ENCODE measurements at places on chromosomes 7 and 10. TPM values are rescaled to one million over a fixed set of nuclear protein-coding genes. Genes with fewer than 3 reads are reported as not detected.

DNA sequence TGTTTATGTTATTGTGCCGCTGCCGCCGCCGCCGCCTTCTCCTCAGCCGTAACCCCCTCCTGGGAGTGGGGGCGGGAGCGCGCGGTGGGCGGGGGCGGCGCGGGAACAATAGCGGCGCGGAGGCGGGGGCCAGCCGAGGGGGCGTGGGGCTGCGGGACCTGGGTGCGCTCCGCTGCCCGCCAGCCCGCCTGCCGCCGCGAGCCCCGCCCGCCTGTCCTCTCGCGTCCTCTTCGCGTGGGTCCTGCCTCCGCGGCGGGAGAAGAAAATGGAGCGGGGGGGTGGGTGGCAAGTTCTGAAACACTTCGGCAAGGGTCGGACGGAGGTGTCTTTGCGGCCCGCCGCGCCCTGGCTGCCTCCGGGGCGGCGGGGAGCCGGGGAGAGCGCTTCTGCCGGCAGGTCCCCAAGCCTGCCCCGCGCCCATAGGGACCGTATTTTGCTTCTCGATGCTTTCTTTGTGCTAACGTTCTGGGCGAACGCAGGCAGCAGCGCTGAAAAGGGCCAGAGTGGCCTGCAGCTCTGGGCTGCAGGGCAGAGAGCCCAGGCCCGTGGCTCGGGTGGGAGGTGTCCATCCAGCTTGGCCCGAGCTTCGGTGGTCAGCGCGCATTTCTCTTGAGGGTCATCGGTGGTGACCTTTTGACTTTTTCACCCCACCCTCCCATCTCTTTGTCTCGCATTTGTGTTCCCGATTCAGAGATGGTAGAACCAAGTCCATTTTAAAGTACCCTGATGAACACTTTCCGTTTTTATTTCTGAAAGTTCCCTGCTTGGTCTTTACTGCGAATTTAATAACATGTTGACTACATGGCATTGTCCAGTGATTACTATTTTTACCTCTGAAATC, 613 bp downstream of the MAPK8 start:
- DNase-seq, result no peak

DNA sequence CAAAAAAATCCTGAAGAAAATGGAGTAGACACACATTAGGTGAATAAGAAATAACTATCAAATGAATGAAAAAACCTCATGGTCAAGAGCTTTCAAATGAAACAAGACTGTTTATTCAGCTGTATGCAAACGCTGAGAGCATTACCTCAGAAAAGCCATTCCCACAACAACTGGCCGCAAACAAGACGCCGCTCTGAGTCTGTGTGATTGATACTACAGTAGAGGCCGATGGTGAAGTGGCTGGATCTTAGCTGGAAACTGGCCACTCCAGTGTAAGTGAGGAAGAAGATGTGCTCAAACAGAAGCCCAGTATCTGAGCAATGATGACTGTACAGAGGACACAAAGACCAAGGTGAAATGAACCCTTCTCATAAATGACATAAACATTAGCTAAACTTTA, 252.4 kb upstream of the GHITM start:
- no peak for DNase-seq

DNA sequence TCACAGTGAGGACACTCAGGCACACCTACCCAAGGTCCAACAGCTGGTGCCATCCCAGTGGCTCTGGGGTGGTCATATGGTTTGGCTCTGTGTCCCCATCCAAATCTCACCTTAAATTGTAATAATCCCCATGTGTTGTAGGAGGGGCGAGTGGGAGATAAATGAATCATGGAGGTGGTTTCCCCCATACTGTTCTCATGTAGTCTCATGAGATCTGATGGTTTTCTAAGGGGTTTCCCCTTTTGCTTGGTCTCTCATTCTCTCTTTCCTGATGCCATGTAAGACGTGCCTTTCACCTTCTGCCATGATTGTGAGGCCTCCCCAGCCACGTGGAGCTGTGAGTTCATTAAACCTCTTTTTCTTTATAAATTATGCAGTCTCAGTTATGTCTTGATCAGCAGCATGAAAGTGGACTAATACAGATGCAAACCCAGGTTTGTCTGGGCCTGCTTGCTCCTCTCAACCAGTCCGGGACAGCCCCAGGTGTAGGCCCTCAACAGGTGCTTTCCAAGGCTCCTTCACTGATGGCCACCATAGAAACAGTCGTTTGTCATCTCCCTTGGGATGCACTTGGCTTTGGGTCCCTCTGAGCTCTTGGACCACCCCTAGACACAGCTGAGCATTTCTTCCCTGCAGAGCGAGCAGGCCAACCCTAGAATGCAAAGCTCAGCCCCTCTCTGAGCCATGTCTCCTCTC, 101.3 kb upstream of the CTBP2 start:
- DNase-seq, result no peak

GRCh38 chr7:100983451-100984187, 14.3 kb downstream of the MUC12 start:
- DNase-seq, result no peak

DNA sequence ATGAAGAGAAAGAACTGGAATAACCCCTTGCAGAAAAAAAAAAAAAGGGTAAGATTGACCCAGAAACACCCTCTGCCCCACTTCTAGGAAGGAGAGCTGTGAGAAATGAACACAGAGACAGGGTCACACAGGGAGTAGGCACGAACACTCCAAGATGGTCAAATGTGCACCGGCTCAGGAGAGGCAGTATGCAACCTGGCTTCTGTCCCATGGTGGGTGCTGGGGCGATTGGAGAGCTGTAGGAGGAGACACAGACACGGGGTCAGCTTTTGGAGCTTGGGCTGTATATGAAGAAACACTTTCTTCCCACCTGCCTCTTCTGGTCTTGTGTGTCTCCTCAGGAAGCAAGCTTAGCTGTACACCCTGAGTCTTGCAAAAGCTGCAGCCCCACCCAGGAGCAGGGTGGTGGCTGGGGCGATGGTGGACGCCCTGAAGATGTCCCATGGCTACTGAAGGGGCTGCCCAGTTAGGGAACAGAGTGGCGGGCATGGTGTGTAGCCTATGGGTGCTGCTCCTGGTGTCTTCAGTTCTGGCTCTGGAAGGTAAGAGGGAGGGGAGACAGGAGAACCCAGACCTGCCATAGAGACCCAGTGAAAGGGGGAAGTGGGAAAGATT, 8.0 kb downstream of the EPHB6 start:
- no peak for DNase-seq

DNA sequence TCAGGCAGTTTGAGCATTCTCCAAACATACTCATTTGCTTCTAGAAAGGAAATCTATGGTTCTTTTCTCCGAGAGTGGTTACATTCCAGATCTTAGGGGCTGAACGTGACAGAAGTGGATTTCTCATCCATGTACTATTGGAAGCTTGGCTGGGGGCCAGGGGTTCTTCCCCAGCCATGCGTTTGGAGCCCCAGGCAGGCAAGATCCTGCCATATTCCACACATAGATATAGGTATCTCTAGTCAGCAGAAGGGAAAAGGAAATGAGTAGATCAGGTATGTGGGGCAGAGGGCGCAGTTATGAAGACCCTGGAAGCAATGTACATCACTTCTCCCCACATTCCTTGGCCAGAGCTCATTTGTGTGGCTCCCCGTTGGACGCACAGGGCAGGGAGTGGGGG, 299.8 kb downstream of the CCDC3 start:
- no peak for DNase-seq

- DNase-seq, result no peak
These were observed 39.4 kb upstream of the ZNF488 start for GRCh38 chr10:47423476-47423875.

- DNase-seq, result no peak
These were observed 120.8 kb downstream of the NRCAM start for GRCh38 chr7:108335269-108335918.

DNA sequence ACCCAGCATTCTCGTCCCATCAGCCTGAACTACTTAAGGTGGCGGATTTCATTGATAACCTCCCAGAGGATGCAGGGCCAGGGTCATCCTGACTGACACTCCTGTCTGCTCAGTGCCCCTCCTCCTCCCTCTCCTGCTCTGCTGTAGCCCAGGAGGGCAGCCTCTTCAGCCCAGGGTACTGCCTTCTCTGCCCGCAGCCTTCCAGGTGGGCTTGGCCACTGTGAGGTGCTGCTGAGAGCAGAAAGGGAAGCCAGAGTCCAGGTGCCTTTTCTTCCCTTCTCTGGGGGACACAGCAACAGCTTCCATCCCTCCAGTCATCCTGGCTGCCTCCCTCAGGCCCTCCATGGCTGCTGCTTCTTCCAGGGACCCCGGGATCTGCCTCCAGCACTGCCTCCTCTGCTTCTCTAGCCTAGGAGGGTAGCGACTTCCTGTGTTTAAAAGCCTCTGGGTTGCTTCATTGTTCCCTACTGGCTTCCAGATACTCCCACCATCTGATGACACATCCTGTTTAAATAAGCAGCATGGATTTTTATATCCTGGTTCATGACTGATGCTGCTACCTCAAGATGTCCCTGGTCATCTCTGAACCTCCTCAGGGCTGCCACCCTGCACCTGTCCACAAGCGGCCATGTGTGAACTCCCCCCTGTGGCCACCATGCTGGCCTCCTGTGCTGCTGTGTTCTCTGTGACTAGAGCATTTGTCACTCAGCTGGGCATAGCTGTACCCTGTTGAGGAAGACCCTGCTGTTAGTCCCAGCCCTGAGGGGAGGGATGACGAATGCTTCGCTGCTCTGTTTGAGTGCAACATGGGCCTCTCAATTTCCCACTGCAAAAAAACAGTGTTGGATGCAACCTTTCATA, 55.8 kb downstream of the AKR1C4 start:
- no peak for DNase-seq

GRCh38 chr7:123557016-123557397, 611 bp downstream of the NDUFA5 start:
- no peak for DNase-seq

DNA sequence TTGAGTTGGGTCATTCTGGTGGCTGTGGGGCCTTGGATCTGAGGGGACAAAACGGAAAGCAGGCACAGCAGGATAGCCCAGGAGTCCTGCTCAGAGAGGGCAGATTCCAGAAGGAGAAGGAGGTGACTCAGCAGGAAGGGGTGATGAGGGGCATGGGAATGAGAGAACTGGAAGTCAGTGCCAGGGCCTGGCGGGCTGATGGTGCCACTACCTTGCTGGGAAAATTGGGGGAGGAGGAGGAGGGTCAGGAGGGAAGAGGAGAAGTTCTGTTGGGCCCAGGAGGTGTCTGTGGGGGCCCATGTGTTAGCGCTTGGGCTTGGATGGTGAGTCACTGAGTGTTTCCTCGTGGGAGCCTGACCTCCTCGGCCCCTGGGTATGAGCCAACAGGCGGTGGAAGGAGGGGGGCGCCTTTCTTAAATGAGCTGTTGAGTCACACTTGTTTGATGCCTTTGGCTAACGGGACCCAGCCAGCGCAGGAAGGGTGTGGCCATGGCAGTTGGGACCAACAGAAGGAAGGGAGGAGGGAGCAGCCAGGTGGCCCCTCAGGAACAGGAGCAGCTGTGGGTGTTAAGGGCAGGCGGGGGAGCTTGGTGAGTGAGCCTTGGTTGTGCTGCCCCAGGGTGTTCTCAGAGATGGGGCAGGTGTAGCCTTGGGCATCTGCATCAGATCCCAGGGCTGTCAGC, 130.0 kb upstream of the BTBD16 start:
- peak; percentile 96 for DNase-seq

GRCh38 chr7:35993113-35993512, 159.9 kb upstream of the EEPD1 start:
- no peak for DNase-seq

DNA sequence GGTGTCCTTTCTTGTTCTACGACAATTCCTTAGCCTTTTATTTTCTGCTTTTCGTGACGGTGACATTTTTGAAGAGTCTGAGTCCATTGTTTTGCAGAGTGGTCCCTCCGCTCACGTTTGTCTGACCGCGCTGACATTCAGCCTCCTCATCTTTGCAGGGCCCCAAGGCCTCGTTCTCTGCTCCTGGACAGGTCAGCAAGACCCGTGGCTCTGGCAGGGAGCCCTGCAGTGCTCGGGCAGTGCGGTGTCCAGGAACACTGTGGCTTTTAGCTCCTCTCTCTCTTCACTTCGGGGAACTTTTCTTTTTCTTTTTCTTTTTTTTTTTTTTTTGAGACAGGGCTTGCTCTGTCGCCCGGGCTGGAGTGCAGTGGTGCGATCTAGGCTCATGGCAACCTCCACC, 142.5 kb downstream of the DNAJB6 start:
- no peak for DNase-seq

The SMKR1 gene
- not detected for total RNA-seq

The GNAT3 gene
- not detected for total RNA-seq

The FOXK1 gene
- total RNA-seq, result 11.8 TPM

The TUBAL3 gene
- total RNA-seq, result not detected

The DBNL gene
- 90.5 TPM for total RNA-seq

The RBM33 gene
- 53.2 TPM for total RNA-seq

The GJD4 gene
- not detected for total RNA-seq

The SP4 gene
- 21.2 TPM for total RNA-seq

All from uterus (tissue), 4 donors.